HTR-8/SVneo (cell line): ENCODE measurements at places on chromosomes 4 and X.

DNA sequence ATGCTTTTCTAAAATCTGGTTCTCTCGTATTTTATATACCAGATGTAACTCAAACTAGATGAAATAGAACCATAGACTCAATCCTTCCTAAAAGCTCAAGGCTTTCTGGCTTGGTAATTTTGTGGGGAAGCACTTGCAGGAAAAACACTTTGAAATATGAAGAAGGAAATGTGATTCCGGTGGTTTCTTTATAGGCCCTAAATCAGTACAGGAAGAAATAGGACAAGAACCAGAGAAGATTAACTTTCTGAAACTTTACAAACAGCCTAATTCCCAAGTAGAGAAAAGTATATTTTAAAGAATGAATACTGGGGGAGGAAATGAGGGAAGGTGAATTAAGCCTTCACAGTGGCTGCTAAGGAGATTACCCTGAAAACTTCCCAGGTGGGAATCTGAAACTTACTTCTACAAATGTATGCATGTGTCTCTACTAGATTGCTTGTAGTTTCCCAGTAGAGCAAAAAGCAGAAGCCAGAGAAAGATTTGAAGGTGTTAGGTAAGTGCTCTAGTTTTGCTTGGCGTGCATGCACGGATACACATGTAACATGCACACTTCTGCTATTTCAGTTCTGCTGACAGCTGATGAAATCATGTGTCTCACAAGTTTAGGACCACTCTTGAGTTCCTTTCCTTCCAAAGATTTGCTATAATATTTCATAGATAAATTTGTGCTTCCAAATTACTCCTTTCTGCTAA is 92.1 kb downstream of the AFF1 start:
- no peak for DNase-seq

DNA sequence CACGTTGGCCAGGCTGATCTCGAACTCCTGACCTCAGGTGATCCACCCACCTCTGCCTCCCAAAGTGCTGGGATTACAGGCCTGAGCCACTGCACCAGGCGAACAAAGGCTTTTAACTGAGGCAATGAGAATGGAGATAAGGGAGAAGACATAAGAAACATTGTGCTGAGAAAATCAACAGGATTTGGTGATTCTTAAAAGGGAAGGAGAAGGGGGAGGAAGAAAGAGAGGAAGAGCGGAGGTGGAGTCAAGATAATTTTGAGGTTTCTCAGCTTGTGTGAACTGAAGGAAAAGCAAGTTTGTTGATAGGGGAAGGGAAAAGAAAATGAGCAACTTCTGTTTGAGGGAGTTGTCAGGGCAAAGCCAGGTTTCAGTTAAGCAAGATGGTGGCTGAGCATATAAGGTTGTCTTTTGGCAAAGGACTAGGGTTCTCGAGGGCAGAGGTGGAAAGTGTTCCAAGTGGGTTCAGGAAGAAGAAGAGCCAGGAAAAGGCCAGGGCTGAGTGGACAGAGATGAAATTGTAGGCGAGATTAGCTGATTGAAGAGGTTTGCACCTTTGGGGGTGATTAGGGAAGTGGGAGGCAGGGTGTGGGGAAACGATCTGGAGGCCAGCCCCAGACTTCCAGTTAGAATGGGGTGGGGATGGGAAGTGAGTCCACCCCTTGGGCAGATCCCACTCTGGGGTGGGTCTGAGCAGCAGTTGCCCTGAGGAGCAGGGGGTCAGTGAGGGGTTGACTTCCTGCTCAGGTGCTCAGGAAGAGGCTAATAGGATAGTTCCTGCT is 7.8 kb downstream of the DOCK11 start:
- DNase-seq = no peak

- no peak for DNase-seq
These were observed 63.7 kb downstream of the TENM3 start for GRCh38 chr4:182306792-182307507.

DNA sequence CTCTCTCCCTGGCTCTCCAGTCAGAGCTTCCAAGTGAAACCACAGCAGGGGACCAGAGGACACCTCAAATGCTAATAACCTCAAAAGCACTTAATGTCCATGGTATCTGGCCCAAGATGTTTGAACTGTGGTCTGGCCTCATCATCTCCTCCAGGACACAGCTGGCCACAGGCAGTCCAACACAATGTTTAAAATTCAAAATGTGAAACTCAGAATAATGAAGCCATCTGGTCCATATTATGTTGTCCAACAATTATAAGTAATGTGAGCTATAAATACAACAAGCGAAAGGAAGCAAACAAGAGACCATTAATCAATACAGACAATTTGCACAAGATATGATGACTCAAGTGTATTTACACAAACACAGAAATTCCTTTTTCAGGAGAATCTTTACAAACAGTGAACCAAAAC is 90.7 kb upstream of the S100G start:
- no peak for DNase-seq

- DNase-seq = no peak
These were observed 60.8 kb downstream of the PALLD start for GRCh38 chr4:168557658-168558057.

DNA sequence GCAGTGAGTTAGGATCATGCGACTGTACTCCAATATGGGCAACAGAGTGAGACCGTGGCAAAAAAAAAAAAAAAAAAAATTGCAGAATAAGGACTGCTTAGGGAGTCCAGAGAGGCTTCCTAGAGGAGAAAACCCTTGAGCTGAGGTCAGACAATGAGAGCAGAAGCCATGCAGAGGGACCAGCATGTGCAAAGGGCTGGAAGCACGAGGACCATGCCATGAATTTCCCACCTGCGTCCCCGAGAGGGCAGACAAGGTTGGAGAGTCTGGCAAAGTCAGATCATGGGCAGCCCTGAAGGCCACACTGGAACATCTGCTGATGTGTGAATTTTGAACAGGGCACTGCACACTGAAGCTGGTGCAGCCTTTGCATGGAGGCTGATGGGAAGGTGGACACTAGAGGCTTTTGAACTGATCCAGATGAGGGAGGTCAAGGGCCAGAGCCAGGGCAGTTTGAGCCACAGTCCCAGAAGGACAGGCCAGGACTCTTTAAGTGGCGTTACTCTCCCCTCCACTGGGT is 6.5 kb upstream of the JAKMIP1 start:
- no peak for DNase-seq

DNA sequence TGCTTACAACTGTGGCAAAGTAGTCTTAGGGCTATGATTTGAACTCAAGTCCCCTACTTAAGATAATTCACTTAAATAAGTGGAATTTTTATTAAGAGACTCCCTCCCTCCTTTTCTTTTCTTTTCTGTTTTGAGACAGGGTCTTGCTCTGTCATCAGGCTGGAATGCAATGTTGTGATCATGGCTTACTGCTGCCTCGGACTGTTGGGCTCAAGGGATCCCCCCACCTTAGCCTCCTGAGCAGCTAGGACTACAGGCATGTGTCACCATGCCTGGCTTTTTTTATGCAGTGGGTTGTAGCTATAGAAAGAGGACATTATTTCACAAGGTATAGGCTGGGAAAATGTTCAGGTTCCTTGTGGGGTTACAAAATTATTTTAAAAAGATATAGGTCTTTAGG is 19.2 kb downstream of the DIAPH2 start:
- DNase-seq = no peak

- no peak for DNase-seq
These were observed 6.5 kb downstream of the CXXC4 start for GRCh38 chr4:104488151-104488550.

- DNase-seq = no peak
These were observed 222.3 kb upstream of the S100G start for GRCh38 chrX:16427668-16428067.

DNA sequence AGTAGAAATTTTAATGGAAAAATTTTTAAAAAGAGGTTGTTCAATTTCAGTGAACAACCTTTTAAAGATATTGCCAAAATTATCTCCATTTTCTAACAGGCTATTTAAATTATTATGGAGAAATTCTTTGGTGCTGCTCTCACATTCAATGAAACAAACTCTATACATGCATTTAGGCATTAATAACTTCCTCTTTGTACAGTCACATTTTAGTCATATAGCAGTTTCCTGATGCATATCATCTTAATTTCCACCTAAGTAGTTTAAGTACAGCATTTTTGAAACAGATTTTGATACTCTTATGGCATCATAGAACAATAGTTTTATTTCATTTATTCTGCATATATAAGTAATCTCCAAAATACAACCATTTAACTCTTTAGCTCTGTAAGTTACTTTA is 500.1 kb downstream of the STPG2 start:
- no peak for DNase-seq

DNA sequence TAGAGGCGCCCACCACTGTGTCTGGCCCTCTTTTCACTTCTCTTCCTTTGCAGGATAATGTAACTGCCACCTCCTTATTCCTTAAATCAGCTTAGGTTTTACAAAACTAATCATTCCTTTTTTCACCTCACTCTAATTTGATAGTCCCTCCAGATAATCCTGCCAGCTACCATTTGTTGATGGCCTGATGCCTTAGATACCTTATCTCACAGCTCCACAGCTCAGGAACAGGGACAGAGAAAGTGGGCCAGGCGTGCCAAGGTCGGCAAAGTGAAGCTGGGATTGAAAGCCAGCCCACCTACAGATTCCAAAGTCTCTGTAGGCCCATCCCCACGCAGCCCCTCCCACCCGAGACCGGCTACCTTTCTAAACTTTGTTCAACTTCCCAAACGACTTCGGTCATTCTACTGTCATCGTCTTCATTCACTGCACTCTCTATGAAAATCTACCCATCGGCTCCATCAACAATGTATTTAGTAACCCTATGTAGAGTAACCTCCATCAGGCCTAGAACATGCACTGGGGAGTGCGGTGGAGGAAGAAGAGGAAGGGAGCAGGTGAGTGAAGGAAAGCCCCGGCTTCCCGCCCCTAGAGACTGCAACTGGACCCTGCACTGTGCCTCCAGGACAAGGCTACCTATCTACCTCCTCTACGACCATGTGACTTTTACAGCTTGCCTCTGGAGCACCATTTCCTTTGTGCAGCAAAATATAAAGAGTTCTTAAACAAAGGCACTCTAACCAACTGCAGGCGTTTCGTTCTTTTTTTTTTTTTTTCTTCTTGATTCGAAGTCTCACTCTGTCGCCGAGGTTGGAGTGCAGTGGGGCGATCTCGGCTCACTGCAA is 1.5 kb downstream of the CASP6 start:
- no peak for DNase-seq

- no peak for DNase-seq
These were observed 28.8 kb downstream of the ARHGAP10 start for GRCh38 chr4:147760695-147761094.

- DNase-seq = no peak
These were observed 433.6 kb downstream of the ZIC3 start for GRCh38 chrX:137999552-137999951.

- DNase-seq = no peak
These were observed 171.7 kb downstream of the ADAMTS3 start for GRCh38 chr4:72397314-72397713.

- no peak for DNase-seq
These were observed 272.0 kb downstream of the DHX15 start for GRCh38 chr4:24312261-24312913.

DNA sequence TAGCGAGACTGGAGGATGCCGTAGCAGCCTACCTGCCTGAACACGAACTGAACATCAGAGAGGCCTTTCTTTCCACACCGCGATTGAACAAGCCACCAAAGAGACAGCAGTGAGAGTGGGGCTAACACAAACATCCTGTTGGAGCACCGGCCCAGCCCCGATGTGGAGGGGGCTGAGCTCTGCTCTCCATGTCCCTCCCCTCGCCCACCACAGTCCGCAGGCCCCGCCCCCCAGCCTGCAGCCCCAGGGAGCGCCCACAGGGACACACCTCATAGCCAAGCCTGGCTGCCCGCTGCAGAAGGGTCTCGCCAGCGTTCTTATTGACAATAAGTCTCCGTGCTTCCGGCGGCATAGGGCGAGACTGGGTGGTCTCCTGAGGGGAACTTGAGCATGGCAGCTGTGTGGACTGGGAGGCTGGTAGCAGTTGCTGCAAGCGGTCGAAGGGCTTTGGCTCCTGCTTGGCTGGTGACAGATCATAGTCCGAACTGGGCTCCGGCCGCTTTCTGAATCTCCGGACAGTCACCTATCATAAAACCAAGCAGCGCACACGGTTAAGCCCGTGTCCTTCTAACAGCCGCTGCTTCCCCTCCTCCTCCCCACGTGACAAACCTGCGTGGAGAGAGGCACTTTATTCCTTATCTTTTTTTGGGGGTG is 35.8 kb downstream of the BCOR start:
- DNase-seq = no peak

- no peak for DNase-seq
These were observed 459.0 kb downstream of the PDGFC start for GRCh38 chr4:156512622-156513021.

DNA sequence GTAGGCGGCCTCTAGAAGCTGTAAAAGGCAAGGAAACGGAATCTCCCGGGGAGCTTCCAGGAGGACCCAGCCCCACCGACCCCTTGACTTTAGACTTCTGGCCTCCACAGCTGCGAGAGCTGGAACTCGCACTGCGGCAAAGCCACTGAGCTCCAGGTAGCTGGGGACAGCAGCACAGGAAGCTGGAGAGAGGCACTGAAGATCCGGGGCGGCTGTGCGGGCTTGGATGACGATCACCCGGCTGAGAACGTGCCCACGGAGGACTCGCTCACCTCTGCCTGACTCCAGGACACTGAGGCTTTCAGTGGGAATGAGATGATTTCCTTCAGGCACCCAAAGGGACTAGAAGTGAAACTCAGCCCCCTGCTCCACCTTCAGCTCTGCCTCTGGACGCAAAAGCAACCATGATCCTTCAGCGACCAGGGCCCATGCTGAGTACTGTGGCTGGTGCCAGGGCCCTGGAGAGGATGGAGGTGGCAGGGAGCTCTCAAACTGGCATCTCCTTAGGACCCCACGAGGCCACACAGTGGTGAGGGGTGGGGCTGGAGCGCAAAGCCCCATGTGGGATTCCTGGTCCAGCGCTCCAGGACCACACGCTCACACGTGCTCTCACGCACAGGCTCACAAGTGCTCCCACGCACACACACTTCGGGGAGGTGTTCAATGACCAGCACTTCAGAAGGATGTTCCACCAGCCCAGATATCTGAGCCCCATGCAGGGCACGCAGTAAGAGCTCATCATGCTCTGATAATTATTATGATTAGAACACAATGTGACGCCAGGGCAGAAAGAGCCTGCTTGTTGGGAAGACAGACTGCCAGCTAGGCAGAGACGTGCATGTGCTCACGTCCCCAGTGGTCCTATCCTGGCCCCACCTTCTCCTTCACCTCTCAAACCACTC is 47.2 kb downstream of the ADRA2C start:
- no peak for DNase-seq

GRCh38 chrX:151227627-151228026 is 51.2 kb downstream of the GPR50 start:
- no peak for DNase-seq

- DNase-seq = peak; percentile 48
These were observed 4.6 kb upstream of the MAD2L1 start for GRCh38 chr4:120071192-120071795.

- DNase-seq = peak; percentile 2
These were observed 59.4 kb upstream of the SLC7A11 start for GRCh38 chr4:138301536-138301935.

GRCh38 chr4:99413140-99413539 is 22.0 kb downstream of the ADH7 start:
- DNase-seq = no peak

- DNase-seq = peak; percentile 90
These were observed 155.2 kb downstream of the ZNF330 start for GRCh38 chr4:141375855-141376254.

GRCh38 chr4:183594823-183595222 is 64.2 kb downstream of the RWDD4 start:
- DNase-seq = no peak
